ENCODE measurements at places on chromosomes 5 and 9.
A peak's percentile ranks its signal among the peaks of the same experiment; 100 is the strongest.

DNA sequence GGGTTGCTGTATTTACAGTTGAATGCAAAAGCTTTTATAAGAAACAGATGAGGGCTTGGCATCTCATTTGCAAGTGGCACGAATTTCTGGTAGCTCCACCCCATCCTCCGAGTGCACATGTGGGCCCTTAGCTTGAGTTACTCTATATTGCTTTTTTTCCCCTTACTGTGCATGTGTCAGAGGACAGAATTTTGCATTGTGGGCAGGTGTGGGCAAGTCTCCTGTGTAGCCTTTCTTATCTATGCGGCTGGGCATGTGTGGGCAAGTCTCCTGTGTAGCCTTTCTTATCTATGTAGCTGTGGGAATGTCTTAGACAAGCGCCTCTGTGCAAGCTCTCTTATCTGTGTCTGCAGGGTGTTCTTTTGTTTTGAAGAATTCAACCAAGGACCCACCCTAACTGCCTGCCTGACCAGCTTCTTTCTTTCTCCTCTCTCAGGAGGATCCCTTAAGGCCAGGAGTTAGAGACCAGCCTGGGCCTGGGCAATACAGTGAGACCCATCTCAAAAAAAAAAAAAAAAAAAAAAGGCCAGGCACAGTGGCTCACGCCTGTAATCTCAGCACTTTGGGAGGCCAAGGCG is 34.1 kb upstream of the SIL1 start:
- no peak for DNase-seq

DNA sequence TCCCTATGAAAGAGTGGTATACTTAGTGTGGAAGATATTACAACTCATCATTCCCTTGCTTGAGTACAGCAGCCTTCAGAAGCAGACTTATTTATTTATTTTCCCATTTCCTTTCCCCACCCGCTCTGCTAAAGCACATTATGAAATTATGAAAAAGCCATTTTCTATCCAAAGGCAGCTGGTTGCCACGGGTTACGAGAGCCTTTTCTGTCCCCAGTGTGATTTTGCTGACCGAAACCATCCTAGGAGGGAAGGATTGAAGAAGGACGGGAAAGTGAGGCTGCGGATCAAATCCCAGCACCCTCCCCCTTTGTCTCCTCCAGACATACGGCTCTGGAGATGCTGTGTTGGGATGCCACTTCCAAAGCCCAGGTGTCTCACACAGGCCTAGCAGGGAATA is 246.9 kb downstream of the TLR4 start:
- no peak for DNase-seq

DNA sequence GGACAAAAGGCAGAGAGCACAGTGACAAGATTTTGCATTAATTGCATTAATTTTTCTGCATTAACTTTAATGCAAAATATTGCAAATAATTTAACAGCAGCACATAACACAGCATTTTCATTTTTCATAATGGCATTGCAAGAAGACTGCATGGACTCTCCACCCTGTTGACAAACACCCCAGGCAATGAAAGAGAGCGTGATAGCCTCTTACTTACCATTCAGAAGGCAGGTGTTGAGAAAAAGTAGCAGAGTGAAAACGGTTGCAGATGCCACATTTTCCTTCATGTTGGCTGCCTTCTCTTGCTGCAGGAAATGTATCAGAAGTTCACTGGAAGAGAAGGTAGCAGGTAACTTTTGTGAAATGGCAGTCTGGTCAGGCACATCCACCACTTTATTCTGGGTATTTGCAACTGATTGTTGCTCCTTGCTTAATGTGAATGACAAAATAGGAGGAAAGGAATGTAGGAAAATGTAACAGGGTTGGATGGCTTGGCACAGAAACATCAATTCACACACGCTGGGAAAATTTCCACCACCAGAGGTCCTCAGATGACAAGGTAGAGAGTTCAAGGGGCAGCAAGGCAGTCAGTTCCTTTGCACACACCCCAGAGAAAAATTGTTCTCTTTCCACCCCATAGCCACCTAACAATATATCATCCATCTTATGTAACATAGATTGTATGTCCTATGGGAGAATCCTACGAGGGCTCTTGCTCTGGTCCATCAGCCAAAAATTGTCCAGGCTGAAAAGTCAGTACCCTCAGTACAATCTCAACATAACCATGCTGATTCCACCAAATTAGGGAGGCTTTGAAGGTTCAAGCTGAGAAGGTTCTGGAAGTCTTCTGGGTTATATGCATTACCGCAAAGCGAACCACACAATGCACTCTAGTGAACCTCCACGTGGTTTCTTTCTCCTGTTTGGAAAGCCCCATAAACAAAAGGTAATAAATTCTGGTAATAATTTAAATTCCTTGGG is 41.9 kb upstream of the AGXT2 start:
- DNase-seq, result peak; percentile 44

DNA sequence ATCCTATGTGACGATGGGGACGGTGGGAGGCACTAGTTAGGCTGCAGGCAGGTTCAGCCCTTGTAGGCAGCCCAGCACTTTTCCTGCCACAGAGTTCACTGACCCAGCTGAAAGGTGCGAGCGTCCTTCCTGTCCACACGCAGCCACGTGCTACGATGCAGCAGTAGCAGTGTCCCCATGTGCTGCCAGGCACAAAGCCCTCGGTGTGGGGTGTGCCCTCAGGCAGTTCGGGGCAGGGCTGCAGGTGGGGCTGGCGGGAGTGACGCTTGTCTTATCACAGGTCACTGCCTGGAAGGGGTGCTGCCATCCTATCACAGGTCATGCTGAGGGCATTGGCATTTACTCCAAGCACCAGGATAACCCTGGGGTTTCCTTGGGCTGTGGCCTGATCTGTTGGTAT is 46.8 kb upstream of the CLPTM1L start:
- no peak for DNase-seq

DNA sequence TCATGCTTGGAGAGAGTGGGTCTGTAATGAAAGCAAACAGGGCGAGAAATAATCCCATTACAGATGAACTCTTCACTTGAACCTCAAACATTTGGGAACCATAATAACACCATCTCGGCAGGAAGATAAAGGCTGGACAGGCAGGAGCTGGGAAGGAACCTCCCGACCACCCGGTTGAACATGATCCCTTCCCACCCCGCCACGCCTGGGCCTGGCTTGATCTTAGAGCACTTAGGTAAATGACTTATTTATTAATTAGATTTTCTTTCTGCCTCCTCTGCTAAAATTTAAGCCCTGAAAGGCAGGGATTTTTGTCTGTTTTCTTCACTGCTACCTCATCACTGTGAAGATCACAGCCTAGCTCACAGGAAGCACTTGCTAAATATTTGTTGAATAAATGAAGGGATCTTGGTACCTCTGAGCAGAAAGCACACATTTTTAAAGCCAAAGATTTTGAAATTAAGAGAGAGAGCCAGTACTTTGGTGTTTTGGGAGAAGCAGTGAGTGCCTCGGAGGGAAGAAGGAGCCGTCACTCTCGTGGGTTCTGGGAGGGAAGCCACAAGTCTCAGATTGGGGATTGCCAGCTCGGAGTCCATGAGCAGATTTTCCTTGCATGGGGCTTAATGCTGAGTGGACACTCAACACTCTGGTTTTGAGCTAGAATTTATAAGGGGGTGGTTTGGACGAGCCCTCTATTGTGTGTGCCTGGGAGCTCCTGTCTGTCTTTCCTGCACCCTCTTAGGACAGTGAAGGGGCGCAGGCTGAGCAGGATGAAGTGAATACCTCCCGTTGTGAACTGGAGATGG is 133.3 kb downstream of the MACROH2A1 start:
- DNase-seq, result no peak

- DNase-seq, result peak; percentile 34
These were observed 484 bp downstream of the GFM2 start for GRCh38 chr5:74766418-74766848.

DNA sequence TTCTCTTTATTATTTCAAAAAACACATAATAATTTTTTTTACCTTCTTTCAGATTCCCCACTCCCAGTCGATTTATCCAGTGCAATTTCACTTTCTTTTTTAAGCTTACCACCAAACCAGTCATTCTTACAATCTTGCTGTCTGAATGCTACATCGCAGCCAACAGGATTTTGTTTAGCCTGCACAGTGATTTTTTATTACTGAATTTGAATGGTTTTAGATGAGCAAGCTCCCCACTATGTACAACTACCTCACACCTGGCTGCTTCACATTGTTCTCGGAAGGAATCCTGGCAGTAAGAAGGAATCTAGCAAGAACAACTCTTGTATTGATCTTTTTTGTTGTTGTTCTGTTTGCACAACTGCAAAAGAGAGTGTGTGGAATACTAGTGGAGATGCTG is 668.1 kb upstream of the WWC1 start:
- DNase-seq, result no peak

- DNase-seq, result no peak
These were observed 457.6 kb downstream of the SLCO4C1 start for GRCh38 chr5:101838435-101838834.

- no peak for DNase-seq
These were observed 5.9 kb downstream of the GLDC start for GRCh38 chr9:6639622-6640021.

DNA sequence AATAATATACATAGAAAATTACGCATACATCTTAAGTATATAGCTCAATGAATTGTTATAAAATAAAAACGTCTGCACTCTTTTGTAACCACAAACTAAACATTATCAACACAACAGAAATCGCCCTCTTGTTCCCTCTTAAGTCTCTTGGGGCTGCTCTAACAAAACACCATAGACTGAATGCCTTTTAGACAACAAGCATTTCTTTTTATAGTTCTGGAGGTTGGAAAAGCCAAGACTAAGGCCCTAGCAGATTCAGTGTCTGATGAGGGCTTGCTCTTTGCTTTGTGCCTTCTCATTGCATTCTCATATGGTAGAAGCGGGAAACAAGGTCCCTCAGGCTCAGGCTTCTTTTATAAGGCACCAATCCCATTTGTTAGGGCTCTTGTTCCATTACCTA is 4.9 kb upstream of the IFNB1 start:
- DNase-seq, result no peak

GRCh38 chr5:169050146-169050571 is 250.8 kb downstream of the SLIT3 start:
- no peak for DNase-seq

DNA sequence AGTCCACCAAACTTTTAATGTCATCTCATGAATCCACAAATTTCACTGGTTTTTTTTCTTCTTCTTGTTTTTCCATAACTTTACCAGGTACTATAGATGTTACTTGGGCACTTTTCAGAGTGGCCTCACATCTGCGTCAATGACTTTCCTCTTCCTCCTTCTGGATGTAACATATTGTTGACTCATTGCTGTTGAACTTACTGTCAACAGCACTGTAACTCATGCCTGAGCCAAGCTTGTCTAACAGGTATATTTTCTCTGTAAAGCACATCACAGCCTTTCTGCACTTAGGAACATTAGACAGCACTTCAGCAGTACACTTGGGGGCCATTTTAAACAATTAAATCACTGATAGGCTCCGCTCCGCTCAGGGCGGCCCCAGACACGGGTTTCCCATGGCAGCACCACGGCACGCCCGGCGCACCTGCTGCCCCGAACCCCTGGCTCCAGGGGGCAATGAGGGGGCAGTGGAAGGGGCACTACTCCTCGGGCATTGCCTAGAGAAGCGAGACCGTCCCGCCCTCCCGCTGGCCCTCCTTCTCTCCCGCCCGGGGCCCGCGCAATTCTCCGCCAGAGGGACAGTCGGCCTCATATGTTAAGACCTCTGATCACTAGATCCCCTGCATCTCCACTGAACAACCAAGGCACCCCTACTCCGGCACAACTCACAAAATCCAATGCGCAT is 41.9 kb upstream of the SPATA31C2 start:
- DNase-seq, result no peak

DNA sequence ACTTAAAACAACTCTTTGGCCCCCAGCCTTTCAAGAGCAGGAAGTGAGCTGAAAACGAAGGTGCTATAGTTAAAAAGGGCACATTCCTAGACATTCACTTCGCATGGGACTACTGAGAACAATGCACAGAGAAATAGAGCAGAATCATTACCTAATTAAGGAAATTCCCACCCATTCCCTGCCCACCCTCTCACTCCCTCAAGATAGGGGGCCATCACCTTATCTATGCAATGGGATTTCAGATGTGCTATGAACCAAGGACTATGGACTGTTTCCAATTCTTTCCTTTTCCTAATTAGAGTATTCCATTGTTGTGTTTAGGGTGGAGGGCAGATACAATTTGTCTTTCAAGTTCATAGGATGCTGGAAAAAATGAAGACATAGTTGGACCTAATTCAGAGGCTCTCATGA is 476.8 kb downstream of the CETN3 start:
- DNase-seq, result no peak

DNA sequence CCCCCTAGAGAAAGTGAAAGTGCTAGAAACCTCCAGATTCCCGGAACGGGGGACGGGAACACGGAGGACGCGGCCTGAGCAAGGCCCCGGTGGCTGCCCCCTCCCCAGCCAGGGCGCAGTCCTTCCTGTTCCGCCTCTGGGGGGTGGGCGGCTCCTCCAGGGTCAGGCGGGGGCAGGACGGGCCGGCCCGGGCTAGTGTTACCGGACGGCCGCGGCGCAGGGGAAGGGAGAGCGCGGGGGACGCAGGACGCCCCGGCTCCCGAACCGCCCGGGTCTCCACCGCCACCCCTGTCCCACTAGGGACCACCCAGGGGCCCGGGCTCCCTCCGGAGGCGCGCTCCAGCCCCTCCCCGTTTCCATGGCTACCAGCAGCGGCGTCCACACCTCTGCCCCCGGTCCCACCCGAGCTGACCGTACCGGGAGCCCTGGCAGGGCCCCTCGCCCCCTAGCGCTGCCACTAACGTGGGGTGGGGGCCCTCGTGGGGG is 579 bp downstream of the SLC12A7 start:
- DNase-seq, result no peak

- DNase-seq, result no peak
These were observed 4.8 kb upstream of the PRKACG start for GRCh38 chr9:69018737-69019136.

- DNase-seq, result no peak
These were observed 138.4 kb downstream of the NTRK2 start for GRCh38 chr9:84807870-84808390.

- DNase-seq, result no peak
These were observed 201.3 kb upstream of the CLINT1 start for GRCh38 chr5:158060212-158060611.

GRCh38 chr5:80302636-80303035 is 17.2 kb upstream of the SPZ1 start:
- DNase-seq, result no peak

GRCh38 chr9:118038713-118039112 is 334.5 kb downstream of the TLR4 start:
- no peak for DNase-seq

DNA sequence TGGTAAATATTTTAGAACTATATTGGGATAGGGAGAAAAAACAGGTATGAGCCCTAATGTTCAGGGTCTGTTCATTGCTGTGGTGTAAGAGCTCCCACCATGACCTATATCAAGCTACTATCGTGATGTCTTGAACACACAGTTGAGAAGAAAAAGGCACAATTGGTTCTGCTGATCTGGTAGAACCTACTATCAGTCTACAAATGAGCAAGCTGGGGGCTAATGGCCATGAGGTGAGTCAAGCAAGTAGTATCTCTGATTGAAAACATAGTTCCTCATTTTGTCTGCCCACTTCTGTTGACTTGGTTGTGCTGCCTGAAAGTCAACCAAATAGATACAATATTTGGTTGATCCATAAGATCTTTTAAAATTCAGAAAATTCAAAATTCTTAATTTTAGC is 1026.3 kb downstream of the CDH12 start:
- DNase-seq, result no peak

Measured in NCI-H460 (cell line).